ENCODE measurements at places on chromosomes 5 and 9.

DNA sequence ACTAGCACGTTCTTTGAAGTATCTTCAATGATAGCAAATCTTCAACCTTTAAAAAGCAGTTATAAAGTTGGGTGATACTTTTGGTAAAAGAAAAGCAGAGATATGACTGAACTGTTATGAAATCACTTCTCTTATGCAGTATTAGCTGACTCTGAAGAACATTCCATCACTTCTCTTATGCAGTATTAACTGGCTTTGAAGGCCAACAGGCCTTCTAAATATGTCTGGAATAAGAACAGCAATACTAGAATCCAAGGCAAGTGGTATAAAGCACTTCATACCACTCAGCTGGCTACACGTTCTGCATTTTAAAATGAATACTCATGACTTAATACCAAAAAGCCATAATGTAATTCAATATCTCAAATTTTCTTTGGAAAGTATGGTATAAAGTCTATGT is 17.3 kb downstream of the SKIC3 start:
- DNase-seq, result no peak

- no peak for DNase-seq
These were observed 76.1 kb downstream of the TSSK1B start for GRCh38 chr5:113358696-113359095.

DNA sequence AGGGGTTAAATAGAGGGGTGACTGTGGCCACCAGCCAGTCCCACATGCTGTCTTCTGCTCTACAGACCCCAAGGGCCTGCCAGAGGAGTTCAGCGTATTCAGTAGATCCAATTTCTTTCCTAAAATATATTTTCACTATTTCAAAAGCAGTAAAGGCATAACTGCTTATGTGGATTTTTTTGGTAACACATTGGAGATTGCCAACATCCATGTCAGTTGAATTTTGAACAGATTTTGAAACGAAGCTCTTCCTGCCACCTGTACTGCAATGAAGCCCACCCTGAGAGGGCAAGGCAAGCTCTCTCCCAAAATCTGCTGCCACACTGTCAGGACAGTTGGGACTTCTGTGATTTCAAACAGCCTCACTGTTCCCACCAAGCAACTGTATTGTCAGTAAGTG is 37.1 kb upstream of the SARDH start:
- DNase-seq, result no peak

DNA sequence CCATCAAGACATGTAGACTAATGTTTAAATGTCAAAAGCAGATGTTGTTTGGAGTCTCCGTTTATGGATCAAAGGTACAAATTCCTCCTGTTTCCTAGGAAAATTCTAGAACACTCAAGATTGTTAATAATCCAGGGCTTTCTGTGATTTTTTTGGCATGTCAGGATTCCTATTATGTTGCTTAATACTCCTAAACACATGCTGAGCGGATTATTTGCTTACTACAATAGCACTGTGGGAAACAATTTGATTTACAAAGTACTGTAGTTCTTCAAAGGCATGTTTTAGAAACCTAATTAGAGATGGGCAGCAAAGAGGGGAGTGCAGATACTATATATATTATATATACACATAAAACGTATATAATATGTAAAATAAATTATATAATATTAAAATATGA is 19.0 kb upstream of the SCAMP1 start:
- no peak for DNase-seq

- no peak for DNase-seq
These were observed 197.1 kb downstream of the TTLL11 start for GRCh38 chr9:121895818-121896544.

GRCh38 chr5:116370886-116371285 is 203.7 kb downstream of the SEMA6A start:
- no peak for DNase-seq

DNA sequence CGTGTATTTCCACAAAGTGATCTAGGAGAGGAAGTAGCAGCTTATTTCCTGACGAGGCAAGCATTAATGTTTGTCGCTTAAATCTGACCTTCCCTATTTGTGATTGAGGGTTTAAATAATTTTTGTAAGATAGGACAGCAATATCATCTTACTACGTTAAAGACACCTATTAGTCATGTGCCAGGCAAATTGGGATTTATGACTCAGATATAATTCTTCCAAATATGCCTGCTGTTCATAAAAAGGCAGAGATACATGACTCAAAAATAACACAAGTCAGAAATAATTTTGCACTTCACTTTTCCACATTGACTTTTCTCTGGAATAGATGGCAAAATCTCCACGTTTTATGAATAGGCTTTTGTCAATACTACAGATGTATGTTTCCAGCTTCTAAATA is 43.0 kb upstream of the CDH12 start:
- no peak for DNase-seq

- DNase-seq, result no peak
These were observed 50.9 kb downstream of the COL5A1 start for GRCh38 chr9:134692573-134692860.

DNA sequence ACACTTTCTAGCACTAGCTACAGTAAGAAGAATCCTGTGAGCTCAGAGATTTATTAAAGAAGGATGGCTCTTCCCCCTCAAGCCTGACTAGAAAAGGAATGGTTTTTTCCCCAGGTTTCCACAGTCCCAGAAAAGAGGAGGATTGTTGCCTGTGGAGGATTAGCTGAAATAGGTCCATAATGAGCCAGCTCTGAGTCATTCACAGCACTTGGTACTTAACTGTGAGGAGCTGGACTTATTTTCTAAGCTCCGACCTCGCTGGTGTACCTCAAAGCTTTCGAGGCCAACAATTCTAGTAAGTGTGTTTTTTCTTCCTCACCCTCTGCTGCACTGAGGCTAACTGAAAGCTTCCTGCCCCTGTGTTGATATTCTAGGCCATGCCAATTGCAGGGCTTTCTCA is 222.5 kb upstream of the IL12B start:
- DNase-seq, result no peak

All from stimulated activated CD8-positive, alpha-beta memory T cell treated with anti-CD3 and anti-CD28 coated beads, Interleukin-7, amount 100 ng/mL, for 1 hour (primary cell).